ENCODE measurements at places on chromosomes 12 and 14. TPM values are rescaled to one million over a fixed set of nuclear protein-coding genes. Genes with fewer than 3 reads are reported as not detected.
A peak's percentile ranks its signal among the peaks of the same experiment; 100 is the strongest.

The TOMM20L gene
- total RNA-seq = not detected

The KCNH5 gene
- total RNA-seq = 0.36 TPM

The EIF2S3B gene
- total RNA-seq = 9.2 TPM

The NOXRED1 gene
- not detected for total RNA-seq

GRCh38 chr14:77306851-77307496 is 13.7 kb downstream of the POMT2 start:
- DNase-seq = peak; percentile 45

- DNase-seq = peak; percentile 70
These were observed 342.6 kb downstream of the NOVA1 start for GRCh38 chr14:26255213-26255612.

DNA sequence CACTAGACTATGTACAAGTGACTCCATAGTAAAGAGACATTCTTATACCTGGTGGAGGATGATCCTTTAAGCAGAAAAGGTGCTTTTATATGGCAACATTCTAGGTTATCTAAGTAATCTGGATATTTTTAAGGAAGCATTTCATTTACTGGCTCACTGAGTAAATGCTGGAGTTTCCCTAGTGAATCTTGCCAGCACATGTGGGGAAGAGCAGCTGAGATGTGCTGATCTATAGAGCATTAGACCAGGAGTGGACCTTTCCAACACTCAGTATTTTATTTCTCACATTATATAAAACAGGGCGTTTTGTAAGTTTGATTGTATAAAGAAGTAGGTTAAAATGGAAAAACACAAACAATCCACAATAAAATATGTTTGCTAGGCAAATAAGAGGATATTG is 478.5 kb downstream of the ATP23 start:
- peak; percentile 55 for DNase-seq

- no peak for DNase-seq
These were observed 198.2 kb upstream of the RGS6 start for GRCh38 chr14:71734076-71734475.

GRCh38 chr14:38868399-38869290 is 234.4 kb downstream of the SEC23A start:
- no peak for DNase-seq
